ENCODE measurements at places on chromosomes 12 and 14. TPM values are rescaled to one million over a fixed set of nuclear protein-coding genes. Genes with fewer than 3 reads are reported as not detected.

- no peak for DNase-seq
Measured at GRCh38 chr12:70812136-70812535, 108.4 kb downstream of the PTPRR start.

The BATF gene
- total RNA-seq = not detected

GRCh38 chr14:96191353-96191752 is 13.3 kb upstream of the BDKRB2 start:
- no peak for DNase-seq

The PTGDR gene
- total RNA-seq = not detected

GRCh38 chr12:19369691-19370148 is 69.6 kb upstream of the AEBP2 start:
- DNase-seq = no peak

- no peak for DNase-seq
Measured at GRCh38 chr12:28883406-28883997, 265.6 kb upstream of the FAR2 start.

DNA sequence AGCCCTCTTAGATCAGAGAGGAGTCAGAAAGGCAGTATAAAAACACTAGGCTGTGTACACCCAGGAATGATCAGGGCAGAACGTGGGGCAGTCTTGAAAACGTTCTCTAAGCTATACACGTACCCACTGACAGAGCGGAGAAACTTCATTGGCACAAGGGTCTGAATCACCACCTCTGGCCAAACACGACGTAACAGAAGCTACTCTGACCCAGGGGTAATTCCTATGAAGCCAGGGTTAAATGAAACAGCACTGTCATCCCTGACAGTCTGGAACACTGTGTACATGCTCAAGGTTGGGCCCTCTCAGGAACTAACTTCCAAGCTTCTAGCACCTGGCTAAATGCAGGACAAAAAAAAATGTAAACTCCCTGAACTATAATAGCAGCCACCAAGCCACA is 38.4 kb downstream of the PARP11 start:
- no peak for DNase-seq

GRCh38 chr12:58504143-58504938 is 416.0 kb downstream of the LRIG3 start:
- DNase-seq = no peak

- DNase-seq = no peak
Measured at GRCh38 chr12:72025524-72025923, 86.9 kb downstream of the TPH2 start.

- DNase-seq = peak; percentile 64
Measured at GRCh38 chr12:51270951-51271518, 820 bp upstream of the SMAGP start.

DNA sequence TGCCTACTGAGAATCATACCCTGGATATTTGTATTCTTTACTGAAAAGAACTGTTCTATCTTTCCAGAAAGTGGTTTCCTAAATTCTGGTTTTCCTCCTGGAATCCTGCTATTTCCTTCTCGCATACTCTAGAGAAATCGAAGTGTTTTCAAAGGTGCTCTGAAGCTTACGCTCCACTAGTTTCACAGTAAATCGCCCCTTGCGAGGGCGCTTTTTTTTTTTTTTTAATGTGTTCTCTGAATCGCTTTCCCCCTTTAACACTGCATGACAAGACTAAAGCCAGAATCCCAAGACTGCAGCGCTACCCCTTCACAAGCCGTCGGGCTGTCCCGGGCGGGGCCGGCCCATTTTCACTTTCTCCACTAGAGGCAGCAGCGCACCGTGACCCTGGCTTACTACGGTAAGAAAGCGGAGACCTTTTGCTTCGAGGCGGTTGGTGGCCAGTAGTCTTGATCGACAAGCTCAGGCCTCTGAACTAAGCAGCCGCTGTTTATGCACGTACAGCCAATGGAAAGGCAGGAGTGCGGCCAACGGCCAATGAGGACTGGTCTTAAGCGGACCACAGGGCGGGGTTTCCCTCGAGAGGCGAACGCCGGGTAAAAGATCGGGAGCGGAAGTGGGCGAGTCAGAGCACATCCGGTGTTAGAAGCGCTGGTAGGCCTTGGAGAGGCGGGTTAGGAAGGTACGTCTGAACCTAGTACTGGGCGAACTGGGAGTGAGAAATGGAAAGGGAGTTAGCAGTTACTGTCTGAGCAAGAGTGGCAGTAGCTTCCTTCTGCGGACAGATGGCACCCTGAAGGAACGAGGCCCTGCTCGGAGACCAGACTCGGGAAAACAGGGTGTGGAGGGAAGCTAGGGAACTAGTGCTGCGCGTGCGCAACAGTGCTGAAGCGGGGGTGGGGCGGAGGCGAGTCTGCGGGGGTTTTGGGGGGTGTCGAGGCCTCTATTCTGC is at the start of gene TMBIM6:
Gene TMBIM6 (plus strand): TSS at position 628 of the 952 bp plus-strand sequence. CDS start 10,937 bp downstream, outside the sequence.
- DNase-seq = peak; percentile 99

DNA sequence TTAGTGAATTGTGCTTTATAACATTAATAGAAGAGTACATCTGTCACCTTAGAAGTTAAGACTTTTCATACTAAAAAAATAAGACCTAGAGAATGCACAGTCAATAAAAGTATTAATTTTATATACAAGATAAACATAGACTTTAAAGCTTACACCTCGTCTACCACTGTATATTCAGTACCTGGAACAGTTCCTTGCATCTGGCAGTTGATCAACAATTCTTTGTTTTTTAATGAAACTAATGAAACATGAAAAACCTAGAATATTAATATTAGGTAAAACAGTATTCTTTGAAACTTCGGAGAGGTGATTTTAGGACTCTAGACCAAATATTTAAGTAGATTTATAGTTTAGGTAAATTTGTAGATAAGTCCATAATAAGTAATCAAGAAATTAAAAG is 4.3 kb downstream of the GOLT1B start:
- DNase-seq = no peak

- DNase-seq = no peak
Measured at GRCh38 chr14:63492391-63492790, 50.8 kb downstream of the PPP2R5E start.

DNA sequence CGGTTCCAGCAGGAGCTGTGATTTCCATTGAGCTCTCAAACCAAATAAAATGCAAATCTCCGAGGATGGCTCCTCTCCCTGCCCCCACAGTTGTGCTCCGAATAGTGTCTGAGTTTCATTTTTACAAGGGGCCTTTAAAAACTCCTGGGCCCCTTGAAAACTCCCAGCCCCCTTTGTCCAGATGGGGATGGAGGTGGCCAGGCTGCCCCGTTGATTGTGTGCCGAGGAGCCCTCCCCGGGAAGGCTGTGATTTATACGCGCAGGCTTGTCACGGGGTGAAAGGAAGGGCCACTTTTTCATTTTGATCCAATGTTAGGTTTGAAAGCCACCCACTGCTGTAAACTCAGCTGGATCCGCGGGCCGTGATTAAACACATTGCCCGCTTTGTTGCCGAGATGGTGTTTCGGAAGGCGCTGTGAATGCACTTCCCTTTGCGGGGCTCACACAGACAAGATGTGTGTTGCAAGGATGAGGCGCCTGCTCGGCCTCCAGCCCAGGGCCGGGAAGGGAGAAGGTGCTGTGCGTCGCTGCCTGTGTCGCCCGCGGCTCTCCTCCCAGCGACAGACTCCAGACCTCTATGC is 98.8 kb downstream of the TMEM132C start:
- no peak for DNase-seq

- no peak for DNase-seq
Measured at GRCh38 chr12:47997321-47997720, 7.0 kb downstream of the COL2A1 start.

DNA sequence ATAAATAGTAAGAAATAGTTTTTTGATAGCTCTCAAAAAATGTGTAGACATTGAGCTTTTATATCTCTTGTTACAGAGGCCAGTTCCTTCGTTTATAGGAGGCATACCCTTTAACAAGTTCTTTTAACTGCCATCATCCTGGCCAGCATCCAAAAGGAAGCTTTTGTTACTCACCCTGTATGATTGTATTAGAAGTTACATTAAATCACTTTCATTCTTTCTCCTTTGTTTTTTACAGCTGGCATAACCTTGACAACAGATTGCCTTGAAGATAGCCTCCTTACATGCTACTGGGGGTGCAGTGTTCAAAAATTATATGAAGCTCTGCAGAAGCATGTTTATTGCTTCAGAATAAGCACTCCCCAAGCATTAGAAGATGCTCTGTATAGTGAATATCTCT is 20.1 kb downstream of the CGRRF1 start:
- no peak for DNase-seq

DNA sequence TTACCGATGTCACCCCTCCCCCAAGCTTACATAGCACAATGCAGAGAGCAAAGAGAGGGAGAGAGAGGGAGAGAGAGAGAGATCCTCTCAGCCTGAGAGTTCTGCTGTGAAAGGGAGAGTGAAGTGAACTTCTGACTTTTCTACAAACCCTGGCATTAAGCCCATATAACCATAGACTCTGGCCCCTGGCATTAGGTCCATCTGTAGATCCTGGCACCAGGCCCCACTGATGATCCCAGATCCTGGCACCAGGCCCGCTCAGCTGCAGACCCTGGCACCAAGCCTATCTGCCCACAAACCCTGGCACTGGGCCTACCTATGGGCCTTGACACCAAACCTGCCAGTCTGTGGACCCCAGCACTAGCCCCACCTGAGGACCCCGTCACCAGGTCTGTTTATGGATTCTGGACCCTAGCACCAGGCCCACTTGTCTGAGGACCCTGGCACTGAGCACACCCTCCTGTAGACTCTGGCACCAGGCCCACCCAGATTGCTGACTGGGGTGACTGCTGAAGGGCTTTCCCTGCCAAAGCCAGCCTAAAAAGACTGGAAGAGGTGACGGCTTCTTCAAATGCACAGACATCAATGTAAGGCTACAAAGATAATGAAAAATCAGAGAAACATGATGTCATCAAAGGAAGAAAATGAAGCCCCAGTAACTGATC is 14.5 kb upstream of the KRT83 start:
- no peak for DNase-seq

GRCh38 chr12:62744551-62744950 is 190.4 kb downstream of the PPM1H start:
- DNase-seq = no peak

DNA sequence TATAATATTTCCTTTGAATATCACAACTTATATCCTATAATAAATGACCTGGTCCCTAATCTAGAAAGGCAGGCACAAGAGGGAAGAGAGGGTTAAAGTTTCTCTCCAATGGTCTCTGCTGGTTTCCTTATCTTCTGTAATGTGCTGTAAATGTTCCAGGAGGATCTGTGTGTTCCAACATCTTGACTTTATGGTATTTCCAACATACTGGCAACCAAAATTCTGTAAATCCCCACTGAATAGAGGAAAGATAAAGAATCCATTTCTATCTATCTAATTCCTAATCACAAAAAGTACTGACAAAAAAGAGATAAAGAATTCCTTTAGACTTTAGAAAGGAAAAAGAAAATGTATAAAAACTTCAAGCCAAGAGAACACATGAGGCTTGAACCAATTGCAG is 146.4 kb upstream of the CCDC198 start:
- DNase-seq = no peak

DNA sequence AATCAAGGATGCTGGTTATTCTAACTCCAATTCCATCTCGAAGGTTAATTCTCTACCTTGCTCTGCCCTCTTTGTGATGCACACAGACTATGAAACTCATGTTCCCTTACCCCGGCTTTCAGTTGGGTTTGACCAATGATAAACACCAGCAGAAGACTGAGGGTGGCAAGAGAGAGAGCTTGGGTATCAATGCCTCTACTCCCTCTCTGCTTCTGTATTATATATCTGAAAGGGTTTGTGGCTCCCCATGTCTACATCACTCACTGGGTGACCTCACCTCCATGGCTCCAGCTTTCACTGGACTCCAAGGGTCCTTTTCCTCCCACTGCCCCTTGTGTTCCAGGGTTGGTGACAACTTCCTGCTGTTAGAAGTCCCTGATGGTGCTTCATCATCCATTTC is 659.0 kb upstream of the TBX3 start:
- DNase-seq = no peak

GRCh38 chr12:11677093-11677492 is 27.6 kb downstream of the ETV6 start:
- DNase-seq = no peak

DNA sequence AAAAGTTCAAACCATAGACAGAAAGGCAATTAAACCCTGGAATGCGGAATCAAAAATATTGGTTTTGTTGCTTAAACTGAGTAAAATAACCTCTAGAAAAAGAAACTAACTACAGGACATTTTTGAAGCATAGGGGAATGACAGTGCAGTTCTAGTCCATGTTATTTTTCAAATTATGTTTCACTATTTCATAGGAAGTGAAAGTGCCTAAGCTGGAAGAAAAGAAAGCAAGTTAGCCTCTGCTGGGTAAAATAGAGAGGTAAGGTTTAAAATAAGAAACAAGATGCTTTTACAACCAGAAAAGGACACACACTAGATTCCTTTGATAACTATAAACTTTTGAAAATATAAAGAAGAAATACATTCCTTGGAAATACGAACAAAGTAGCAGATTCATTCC is 1.1 kb downstream of the CLECL1 start:
- no peak for DNase-seq

The MYO1H gene
- not detected for total RNA-seq

DNA sequence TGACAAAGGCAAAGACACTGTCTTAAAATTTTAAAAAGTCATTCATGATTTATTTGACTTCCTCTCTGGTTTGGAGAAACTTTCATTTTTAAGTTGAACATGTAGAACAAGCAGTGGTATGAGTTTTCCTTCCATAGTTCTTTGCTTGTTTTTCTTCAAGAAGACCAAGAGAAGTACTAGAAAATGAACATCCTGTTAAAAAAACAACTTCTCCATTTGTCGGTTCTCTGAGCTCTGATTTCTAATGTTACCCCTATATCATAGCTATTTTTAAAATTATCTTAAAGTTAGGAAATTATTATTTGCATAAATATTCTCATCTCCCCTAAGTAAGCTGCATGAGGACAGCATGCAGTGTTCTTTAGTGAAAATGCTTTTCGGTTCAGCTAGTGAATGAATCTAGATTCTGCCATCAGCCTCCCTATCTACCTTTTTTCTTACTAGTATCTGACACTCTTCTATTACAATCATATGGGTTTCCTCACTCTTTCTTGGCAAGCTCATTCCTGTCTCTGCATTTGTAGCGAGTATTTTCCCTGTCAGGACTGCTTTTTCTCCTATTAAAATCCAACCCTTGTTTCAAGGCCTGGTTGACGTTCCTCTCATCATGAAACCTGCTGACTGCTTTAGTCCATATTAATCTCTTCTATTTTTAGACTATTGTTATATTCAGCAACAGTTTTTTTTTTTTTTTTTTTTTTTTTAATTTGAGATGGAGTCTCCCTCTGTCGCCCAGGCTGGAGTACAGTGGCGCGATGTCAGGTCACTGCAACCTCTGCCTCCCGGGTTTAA is 15.8 kb downstream of the DIP2B start:
- no peak for DNase-seq

DNA sequence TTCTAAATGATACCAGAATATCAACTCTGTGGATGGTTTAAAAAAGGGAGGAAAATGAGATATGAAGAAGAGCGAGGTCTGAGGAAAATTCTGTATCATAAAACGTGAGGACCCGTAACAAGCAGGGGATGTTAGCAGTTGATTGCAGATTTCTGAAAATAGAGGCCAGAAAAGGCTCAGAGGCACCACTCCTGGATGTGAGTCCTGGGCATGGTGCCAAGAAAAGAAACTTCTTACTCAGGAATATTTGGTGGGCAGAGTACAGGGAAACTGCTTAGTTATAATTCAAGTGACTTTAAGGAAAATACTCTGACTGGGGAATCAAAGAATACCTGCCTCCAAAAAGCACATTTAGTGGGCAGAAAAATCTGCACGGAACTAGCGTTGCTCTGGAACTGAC is 85.5 kb downstream of the PRICKLE1 start:
- DNase-seq = no peak

Data from Panc1 (cell line).